Islet precursor cell (in vitro differentiated cells): ENCODE measurements at places on chromosomes 3 and 15.

- no peak for DNase-seq
Observed at GRCh38 chr3:106529738-106530137, 660.9 kb upstream of the CBLB start.

- DNase-seq, result no peak
Observed at GRCh38 chr3:22377421-22377820, 626.4 kb upstream of the ZNF385D start.

GRCh38 chr3:179884136-179884535 is 152.6 kb downstream of the PEX5L start:
- DNase-seq, result no peak

DNA sequence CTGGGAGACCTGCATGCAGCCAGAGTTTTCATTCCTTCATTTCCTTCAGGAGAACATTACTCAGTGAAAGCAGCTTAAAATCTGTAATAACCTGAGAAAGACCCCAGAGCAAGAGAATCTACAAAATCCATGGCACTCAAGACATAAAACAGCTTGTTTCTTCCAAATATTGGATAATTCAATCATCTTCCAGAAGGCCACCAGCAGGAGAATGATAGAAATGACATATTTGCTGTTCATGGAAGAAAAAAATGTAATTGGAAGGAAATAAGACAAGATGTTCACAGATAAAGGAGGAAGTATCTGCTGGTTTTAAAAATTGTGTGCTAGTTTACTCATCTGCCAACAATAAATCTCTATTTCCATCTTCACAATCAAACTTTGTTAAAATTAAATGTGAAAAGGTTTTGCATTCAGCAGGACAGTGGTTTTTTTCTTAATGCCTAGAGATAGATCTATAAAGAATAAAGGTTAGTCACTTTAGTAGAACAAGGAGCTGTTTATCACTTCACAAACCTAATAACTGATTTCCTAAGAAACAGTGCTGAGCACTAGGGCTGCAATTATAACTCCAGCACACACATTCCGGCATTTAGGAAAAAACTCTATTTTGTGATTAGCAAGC is 530.8 kb downstream of the NSUN3 start:
- DNase-seq, result no peak

DNA sequence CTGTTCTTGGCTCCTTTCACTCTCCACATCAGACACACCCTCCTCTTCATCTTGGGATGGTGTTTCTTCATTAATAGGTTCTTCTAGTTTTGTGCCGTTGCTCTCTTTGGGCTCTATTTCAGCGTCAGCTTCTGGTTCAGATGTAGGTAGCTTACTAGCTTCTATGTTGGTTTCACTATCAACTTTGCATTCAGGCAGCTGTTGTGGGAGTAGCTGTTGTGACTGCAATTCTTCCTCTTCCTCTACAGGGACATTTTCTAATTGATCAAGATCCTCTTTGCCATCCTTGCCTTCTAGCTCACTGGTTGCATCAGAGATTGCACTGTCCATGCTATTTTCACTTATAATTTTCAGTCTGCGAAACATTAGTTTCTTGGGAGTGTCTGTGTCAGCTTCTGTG is 80.1 kb downstream of the SETD2 start:
- DNase-seq, result no peak

DNA sequence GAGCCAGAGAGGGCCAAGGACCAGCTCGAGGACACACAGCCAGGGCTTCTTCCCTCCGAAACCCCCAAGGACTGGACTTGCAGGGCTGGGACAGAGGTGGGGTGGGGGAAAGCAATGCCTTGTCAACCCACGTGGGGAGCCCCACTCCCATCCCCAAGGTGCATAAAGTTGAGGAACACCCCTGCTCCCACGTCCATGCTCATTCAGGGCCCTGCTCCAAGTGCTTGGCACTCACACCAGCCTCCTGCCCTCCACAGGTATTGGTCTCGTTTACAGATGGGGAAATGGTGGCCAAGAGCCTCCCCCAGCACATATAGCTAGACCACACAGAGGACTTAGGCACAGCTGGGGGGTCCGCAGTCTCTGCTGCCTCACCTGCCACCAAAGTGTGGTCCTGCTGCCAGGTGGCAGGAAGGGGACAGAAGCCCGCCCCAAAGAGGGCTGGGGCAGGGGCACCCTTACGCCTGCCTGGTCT is 50.5 kb upstream of the CSPG4 start:
- no peak for DNase-seq

- DNase-seq, result no peak
Observed at GRCh38 chr3:119731560-119732343, 28.9 kb downstream of the CFAP91 start.

DNA sequence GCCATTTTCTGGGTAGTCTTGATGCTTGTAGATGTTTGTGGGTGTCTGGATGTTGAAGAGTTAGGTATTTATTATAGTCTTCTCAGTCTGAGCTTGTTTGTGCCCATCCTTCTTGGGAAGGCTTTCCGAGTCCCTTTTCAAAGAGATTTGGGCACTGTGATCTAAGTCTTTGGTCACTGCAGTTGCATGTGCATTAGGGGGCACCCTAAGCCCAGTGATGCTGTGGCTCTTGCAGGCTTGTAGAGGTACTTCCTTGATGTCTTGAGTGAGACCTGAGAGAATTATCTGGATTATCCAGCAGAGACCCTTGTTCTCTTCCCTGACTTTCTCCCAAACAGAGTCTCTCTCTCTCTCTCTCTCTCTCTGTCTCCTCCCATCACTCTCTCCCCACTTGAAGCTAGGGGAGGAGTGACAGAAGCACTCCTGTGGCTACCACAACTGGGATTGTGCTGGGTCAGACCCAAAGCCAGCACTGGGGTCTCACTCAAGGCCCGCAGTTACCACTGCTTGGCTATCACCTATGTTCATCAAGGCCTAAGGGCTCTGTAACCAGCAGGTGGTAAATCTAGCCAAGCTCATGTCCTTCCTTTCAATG is 68.5 kb downstream of the TMCO5A start:
- DNase-seq, result peak; percentile 89

DNA sequence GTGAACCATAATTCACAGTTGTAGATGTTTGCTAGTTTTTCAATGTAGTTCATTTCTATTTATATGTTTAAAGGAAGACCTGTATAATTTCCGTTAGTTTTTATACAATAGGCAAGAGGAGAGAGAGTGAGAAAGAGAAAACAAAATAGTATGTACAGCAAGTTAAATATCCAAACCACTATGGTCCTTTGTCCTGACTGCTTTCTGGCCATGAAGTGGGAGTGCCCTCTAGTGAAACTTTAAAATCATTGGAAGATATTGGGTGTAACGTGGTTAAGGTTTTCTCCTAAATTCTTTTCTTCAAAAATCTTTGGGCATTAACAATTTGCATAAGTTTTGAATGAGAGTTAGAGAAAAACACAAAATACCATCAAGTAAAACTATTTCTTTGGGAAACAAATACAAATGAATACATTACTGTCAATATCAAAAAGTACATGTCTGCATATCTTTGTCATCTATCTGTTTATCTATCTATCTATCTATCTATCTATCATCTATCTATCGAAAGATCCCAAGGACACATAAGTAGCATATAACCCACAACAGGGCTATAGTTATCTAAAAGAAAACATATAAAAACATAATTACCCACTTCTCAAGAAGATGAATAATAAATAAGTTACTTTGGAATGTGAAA is 534.6 kb upstream of the ATP11B start:
- no peak for DNase-seq

DNA sequence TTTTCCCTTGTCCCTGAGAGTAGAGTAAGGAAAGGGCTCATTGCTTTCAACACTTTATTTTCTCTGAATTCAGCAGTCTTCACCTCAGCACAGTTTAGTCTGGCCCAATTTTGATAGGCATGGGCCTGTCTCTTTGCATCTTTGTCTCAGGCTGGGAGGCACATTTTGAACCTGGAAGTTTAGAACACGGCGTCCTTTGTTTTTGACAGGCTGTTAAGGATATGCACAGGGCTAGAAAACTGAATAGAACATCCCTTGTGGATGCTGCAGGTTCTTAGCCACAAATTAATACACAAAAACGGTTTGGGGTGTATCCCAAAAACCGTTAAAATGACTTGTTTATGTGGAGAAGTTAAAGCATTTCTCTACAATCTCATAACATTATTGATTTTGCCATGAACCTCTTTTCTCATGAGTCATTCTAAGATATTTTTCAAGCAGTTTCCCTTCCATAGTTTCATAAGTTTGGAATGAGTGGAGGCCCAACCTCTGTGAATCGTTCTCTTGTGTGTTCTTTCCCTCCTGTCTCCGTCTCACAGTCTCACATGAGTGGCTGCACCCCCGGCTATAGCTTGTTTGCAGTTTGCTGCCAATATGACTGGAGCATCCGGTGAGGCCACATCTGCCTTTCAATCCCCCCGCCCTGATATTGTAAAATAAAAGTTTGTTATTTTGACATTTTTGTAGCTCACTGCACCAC is 192.9 kb upstream of the EIF1B start:
- no peak for DNase-seq

GRCh38 chr15:91620229-91620628 is 233.3 kb upstream of the SLCO3A1 start:
- DNase-seq, result no peak

GRCh38 chr3:38541806-38542205 is 45.7 kb downstream of the EXOG start:
- no peak for DNase-seq

GRCh38 chr3:31502803-31503221 is 29.9 kb upstream of the STT3B start:
- DNase-seq, result no peak

GRCh38 chr3:4429648-4430350 is 37.3 kb downstream of the SUMF1 start:
- no peak for DNase-seq

GRCh38 chr3:188742755-188743550 is 428.8 kb upstream of the TPRG1 start:
- DNase-seq, result no peak

GRCh38 chr3:67312155-67312554 is 314.0 kb downstream of the KBTBD8 start:
- DNase-seq, result no peak

GRCh38 chr3:171700157-171700556 is 110.1 kb downstream of the PLD1 start:
- DNase-seq, result no peak

- DNase-seq, result no peak
Observed at GRCh38 chr3:29668728-29669127, 387.9 kb downstream of the RBMS3 start.

GRCh38 chr3:125511420-125512118 is 8.4 kb downstream of the SNX4 start:
- no peak for DNase-seq

- peak; percentile 68 for DNase-seq
Observed at GRCh38 chr15:86915811-86916331, 836.2 kb downstream of the AGBL1 start.

GRCh38 chr3:188670446-188670845 is 501.3 kb upstream of the TPRG1 start:
- DNase-seq, result no peak
